GM12891 (cell line): ENCODE measurements at places on chromosomes 1 and 21.
A peak's percentile ranks its signal among the peaks of the same experiment; 100 is the strongest.

- no peak for DNase-seq
Observed at GRCh38 chr1:13807209-13807608, 107.2 kb downstream of the PRDM2 start.

GRCh38 chr1:6212193-6212959 lies 6.5 kb downstream of the RNF207 start:
- DNase-seq, result no peak

GRCh38 chr1:67514786-67515185 lies 84.6 kb upstream of the SERBP1 start:
- no peak for DNase-seq

DNA sequence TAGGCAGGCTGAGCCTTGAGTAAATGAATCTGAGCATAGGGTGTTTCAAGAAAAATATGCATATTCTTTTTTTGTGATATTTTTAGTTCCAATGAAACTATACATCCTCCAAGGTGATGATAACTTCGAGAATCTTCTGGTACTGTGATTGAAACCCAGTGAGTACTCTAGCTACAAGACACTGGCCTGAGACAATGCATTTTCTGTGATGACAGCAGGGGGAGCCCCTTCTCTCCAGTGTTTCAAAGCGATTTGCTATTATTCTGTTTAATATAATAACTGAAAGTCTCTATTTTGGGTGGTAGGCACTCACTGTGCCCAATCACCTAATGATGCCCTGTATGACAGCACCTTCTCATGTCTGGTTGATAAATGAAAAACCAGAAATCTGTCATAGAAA lies 12.1 kb downstream of the IRF2BP2 start:
- no peak for DNase-seq

DNA sequence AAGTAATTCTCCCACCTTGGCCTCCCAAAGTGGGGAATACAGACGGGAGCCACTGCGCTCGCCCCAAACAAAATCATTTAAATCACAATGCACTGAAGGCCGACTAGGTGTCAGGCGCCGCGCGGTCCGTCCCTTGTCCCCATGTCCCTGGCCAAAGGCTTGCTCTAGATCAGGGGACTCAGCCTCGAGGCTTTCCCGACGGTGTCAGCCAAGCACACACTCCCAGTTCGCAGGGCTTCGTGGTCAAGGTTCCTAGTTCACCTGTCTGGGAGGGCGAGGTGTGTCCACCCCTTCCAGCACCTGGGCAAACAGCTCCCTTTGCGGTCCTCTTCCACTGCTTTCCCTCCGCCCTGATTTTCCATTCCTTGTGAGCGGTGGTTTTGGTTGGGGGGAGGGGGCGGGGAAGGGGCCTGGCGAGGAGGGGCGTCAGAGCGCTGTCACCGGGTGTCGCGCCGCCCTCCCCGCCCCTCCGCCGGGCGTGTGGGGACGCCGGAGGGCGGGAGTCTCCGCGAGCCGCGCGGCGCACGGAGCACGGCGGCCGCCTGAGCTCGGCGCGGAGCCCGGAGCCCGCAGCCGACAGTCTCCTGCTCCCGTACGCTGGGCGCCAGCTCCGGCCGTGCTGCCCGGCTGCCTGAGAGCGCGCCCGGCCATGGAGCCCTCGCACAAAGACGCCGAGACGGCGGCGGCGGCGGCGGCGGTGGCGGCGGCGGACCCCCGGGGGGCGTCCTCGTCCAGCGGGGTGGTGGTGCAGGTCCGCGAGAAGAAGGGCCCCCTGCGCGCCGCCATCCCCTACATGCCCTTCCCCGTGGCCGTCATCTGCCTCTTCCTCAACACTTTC lies at the start of gene STUM:
STUM (plus strand) TSS at position 509 of the 838 bp plus-strand sequence; CDS start at position 650, 141 bp downstream.
- DNase-seq, result peak; percentile 58

DNA sequence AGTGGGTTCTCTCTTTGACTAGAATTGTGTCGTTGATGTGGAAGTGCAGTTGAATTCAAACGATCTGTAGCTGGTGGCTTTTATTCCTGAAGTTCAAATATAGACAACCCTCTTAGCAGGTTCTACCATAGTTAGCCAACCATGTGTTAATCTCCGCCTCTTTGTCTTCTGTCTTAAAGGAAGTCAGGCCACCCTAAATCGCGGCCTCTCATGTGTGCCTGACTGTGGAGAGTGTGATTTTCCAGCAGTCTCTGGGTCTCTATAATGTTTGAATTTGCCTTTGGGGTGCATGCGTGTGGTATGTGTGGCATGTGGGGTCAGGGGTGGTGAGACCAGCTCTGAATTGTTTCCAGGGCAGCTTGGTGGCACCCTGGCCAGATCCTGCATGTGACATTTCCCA lies 244.9 kb downstream of the DISC1 start:
- DNase-seq, result no peak

DNA sequence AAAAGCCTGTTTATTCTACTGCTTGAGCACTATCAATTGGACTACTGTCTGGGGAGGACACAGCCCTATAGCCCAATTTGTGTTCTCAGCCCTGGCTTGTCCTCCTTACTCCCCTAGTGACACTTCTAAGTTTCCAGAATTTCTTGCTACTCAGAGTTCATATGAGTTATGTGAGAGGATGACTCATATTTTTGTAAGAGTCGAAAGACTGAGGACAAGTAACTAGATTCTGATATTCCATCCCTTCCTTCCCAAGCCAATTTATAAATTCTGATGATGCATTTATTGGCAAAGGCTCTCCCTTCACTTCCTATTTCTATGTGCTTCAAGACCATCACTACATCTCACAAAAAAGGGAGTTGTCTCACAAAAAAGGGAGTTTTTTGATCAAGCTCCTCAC lies 422.2 kb upstream of the DEPDC1 start:
- DNase-seq, result no peak

- DNase-seq, result no peak
Observed at GRCh38 chr1:178412400-178412770, 84.4 kb downstream of the CLEC20A start.

DNA sequence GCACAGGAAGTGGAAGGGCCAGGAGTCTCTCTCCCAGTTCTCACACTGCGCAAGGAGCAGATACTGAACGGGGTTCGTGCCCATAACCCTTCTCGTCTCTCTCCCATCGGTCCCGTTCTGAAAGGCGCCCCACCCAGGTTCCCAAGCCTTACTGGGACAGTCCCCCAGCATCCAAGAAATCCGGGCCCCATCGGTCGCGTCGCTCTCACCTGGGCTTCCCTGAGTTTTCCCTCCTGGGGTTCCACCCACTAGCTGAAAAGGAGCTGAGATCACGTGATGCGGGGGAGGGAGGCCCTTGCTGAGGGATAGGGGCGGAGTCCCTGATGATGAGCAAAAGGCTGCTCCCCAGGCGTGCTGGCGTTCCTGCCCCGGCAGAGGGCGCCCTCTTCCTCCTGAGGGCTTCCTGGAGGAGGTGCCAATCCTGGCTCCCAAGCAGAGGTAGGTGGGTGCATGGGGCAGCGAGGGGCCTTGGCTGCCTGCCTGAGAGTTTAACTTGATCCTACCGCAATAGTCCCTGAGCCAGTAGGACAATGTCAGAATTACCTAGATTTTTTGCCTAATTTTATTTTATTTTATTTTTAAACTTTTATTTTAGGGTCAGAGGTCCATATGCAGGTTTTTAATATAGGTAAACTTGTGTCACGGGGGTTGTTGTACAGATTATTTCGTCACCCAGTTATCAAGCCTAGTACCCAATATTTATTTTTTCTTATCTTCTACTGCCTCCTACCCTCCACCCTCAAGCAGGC lies at the start of gene SPOCD1:
SPOCD1 (minus strand) TSS at position 271 of the 749 bp plus-strand sequence. CDS start 689 bp downstream, outside the sequence.
- DNase-seq, result peak; percentile 55

DNA sequence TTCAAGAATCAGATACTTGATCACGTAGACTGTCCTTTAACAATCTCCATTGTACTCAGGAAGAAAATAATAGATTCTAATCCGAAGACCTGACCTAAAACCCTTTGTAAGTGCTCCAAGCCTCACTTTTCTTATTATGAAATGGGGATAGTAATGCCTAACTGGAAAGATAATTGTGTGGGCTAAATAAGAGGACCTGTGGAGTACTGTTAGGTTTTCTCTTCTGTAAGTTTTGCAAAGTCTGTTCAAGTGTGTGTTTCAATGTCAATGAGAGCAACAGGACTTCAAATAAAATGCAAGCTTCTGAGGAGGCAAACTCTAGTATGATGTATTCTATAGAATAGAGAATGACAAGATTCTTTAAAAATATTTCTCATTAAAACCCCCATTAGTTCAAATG lies 348.6 kb downstream of the USP25 start:
- no peak for DNase-seq

- DNase-seq, result no peak
Observed at GRCh38 chr1:5662744-5663126, 329.5 kb downstream of the NPHP4 start.

GRCh38 chr21:43203591-43203990 lies 34.8 kb downstream of the CRYAA start:
- DNase-seq, result no peak

- DNase-seq, result no peak
Observed at GRCh38 chr1:111446546-111446945, 2.5 kb downstream of the WDR77 start.

GRCh38 chr1:116320874-116321273 lies 52.2 kb upstream of the ATP1A1 start:
- DNase-seq, result no peak

GRCh38 chr1:203870245-203870644 lies 8.8 kb downstream of the SNRPE start:
- no peak for DNase-seq

GRCh38 chr1:61171346-61171745 lies 89.0 kb downstream of the NFIA start:
- no peak for DNase-seq

GRCh38 chr21:40186045-40186444 lies 318.8 kb downstream of the PCP4 start:
- DNase-seq, result no peak

DNA sequence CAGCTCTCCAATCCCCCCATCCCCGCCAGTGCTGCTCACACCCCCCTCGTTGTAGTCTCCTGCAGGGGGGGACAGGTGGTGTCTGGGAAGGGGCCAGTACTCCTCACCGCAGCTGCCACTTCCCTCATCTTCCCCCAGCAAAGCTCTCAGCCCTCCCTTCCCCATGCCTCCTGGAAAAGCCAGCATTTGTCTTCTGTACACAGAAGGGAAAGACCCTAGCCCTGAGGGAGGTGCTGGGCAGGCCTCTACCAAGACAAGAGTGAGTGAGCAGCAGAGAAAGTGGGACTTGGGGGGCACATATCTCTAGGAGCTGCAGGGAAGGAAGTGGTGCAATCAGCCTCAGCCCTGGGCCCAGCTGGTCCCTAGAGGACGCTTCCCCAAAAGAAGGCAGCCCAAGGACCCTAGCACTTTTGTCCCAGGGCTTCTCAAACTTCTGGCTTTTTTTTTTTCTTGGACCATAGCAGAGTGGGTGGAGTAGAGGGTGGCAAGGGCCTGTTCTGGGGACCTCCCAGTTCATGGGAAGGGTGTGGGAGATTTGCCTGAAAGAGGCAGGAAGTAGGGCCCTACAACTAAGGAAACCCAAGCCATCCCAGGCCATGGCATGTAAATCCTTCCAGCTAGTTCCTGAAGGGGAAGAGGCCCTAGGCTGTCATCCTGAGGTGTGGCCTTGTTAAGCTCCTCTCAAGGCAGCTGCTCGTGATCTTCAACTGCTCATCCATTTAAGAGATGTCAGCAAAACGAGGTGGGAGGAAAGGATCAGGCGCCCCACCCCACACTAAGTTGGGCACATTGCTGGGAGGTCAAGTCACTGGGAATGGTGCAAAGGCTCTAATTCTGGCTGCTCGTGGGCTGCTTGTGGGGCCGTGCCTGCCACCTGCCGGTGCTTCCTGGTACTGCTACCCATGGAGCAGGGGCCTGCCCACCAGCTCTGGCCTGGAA lies 12.6 kb downstream of the ZC3H12A start:
- DNase-seq, result peak; percentile 67

DNA sequence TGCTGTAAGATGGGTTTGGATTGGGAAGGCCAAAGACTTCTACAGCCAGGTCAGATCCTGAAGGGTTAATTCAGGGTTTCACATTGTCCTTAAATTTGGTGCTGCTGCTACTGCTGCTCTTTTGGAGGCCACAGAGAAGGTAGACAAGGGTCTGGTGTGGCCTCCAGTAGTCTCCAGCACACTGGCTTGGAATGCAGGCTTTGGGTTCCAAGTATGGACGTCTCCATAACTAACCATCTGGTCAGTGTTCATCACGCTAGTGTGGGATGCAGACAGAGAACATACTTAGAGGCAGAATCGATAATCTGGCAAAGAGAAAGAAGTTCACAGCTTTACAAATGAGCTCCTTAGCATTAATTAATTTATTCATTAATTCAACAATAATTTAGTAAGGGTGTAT lies 154.1 kb downstream of the ZBTB18 start:
- no peak for DNase-seq

DNA sequence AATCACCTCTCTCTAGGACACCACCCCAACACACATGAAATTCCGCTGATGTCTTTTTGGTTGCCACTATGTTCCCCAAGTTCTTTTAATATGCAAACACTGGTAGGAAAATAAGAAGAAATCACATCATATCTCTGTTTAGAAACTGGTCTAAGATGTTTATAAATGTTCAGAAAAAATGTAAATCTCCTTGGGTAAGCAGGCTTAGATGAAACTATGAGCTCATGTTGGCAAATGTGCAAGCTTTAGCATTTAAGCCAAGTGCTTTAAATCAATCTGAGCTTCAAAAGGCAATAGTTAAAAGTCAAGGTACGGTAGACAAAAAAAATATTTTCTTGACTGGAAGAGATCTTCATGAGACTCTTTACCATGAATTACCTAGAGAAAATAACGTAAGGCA lies 25.2 kb upstream of the SLAMF9 start:
- no peak for DNase-seq

DNA sequence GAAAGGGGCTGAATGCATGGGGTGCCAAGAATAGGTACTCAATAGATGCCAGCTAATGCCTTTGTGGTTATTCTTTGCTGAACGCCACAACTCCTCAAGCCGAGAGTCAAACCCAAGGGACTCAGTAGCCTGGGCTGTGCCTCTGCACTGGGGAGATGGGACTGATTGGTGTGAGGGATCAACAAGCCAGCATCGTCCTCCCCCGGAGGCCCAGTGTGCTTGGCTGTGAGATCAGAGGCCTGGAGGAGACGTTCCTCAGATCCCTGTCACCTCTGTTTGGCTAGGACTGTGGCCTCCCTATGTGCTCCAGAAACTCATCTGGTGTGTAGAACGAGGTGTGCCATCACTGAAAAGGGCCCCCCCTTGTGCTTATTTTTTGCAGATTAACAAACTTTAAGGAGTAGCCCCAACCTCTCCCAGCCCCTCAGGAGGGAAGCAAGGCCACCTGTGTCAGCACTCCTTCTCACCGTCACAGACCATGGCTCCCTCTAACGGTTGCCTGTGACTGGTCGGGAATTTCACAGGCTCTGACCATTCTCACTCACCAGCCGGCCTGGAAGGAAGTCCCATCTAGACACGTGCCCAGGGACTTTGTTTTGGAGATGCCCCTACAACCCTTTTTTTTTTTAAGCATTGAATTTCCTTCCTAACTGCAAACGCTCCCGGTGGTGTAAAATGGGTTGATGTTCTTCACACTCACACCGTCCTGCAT lies 194.0 kb upstream of the VAMP3 start:
- DNase-seq, result no peak

GRCh38 chr1:180150982-180151381 lies 3.7 kb upstream of the QSOX1 start:
- no peak for DNase-seq
